ENCODE measurements at places on chromosomes 12 and 14. TPM values are rescaled to one million over a fixed set of nuclear protein-coding genes. Genes with fewer than 3 reads are reported as not detected.

Gene KERA
- total RNA-seq = not detected

Gene ADAMTS20
- 1.6 TPM for total RNA-seq

Gene OVCH1
- not detected for total RNA-seq

Gene CPNE8
- 12.6 TPM for total RNA-seq

Gene MYBPC1
- total RNA-seq = not detected

Gene FOXM1
- total RNA-seq = 88.6 TPM

Gene CPM
- total RNA-seq = 5.3 TPM

Gene POTEG
- 0.12 TPM for total RNA-seq

Gene KLHDC1
- 0.07 TPM for total RNA-seq

- DNase-seq = no peak
These were observed 11.1 kb downstream of the PTGES3 start for GRCh38 chr12:56676851-56677580.

DNA sequence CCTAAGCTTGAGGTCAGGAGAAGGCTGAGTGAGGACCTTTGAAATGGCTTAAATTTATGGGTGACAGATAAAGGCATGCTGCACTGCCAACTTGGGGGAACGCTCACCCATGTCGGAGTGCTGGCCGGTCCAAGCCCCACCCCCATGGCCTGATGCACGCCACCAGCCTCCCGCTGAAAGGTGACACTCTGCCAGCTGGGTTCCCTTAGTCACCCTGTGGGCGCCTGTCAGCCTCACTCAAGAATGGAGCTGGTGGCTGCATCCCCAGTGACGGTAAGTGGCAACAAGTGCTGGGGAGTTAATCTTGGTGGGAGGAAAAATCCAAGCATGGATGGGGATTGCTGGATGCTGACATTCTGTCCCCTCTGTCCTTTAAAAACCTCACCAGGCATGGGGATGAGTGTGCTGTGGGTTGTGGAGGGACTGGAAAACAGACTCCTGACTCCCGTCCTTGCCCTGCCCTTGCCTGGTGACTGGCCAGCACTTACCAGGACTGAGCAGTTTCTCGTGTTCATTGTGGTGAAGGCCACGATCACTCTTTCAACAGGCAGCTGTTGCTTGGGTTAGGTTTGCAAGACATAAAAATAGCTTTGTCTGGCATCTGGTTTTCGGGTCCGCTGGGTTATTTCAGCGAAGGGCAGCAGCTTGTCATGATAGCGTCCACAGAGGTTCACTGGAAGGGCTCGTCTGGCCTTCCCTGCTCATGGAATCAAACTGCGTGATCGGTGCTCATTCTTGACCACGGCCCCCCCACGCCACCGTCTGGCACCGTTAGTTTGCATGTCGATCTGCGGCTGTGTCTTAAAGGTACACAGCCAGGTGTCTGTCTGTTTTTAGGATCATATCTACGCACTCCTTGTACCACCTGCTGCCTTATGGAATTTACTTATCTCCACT lies 15.0 kb downstream of the ACACB start:
- DNase-seq = no peak

DNA sequence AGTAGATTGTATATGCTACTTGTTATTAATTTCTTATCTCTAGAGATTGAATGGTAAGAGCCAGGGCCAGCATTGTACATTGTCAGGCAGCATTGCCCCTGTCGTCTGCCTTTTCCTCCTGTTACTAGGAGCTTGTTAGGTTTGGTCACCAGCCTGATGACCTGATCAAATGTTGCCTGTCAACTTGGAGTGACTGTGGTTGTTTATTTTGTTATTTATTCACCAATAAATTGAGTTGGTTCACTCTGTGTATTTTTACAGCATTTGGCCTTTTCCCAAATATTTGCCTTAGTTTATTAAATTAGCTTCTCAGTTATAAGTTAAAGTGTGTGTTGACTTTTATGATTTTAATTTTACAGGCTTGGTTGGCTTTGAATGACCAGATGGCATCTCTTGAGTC lies 88.4 kb downstream of the PRKCH start:
- peak; percentile 18 for DNase-seq

DNA sequence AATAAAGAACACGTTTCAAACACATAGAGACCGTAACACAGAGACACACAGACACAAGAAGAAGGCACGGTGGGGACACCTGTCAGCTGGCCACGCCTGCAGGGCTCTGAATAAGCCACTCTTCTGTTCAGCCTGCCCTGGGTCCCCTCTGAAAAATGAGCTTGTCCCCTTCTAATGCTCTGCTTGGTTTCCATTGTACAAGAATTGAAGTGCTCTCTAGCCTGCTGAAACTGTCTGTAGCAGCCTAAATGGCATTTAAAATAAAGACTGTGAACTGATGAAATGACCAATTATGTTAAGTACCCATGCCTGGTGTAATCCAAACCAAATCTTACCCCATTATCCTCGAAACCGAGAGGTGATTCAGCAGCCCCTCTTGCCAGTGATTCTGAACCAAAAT lies 139.8 kb downstream of the FOXN3 start:
- no peak for DNase-seq

- DNase-seq = no peak
These were observed 367.6 kb downstream of the SOX5 start for GRCh38 chr12:23581913-23582312.

DNA sequence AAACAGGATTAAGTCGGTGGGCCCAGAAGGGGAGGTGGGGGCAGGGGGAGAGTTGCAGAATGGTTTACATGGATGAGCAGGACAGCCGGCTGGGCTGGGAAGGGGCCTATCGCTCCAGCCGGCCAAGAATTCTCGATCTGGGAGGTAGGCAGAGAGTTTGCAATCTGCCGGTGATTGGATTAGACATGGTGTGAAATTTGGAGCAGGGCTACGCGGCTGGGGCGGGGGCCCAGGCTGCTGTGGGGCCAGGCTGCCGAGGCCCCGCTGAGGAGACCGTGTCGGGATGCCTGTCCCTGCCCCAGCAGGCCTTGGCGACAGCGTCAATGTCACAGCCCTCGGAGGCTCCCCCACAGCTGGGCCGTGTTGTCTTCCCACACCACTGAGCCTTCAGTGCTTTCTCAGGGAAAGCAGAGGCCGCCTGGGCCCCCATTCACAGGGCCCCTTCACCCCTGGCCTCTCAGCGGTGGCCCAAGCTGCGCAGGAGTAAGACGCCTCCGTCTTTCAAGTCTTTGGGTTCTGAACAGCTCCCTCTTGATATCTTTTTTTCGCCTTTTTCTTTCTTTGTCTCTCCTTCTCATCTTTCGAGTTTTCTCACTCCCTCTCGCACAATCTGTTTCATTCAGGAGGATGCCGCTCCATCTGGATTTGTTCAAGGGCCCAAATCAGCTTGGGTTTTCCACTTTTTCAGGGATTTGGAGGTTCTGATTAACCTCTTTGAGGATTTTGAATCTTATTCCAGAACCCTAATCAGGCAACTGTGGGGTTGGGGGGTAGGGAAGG lies 117.5 kb upstream of the PARP11 start:
- no peak for DNase-seq

DNA sequence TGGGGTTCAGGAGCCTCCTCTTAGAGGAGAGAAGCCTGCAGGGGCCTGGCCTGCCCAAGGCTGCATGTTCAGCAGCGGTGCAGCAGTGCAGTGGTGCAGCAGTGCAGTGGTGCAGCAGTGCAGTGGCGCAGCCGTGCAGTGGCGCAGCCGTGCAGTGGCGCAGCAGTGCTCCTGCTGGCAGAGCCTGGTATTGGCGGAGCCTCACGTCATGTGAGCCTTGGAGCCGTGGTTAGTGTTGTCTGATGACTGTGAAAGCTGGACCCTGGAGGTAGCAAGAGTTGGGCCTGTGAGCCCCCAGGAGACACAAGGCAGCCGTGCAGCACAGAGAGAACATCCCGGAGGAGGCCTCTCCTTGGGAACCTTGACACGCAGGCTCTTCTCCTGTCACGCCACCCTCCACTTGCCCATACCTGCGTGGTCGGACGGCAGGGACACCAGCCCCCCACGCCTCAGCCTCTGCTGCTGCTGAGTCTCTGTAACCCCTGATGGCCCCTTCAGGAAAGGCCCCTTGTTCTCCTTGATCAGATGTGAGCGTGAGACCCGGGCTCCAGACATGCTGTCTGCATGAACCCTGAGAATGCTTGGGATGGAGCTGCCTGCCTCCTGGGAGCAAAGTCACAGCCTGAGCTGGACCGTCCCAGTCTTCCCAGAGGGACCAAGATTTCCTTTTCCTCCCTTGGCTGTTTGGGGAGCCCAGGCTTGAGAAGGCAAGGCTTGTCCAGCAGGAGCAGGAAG lies 193.7 kb downstream of the KIF26A start:
- no peak for DNase-seq

DNA sequence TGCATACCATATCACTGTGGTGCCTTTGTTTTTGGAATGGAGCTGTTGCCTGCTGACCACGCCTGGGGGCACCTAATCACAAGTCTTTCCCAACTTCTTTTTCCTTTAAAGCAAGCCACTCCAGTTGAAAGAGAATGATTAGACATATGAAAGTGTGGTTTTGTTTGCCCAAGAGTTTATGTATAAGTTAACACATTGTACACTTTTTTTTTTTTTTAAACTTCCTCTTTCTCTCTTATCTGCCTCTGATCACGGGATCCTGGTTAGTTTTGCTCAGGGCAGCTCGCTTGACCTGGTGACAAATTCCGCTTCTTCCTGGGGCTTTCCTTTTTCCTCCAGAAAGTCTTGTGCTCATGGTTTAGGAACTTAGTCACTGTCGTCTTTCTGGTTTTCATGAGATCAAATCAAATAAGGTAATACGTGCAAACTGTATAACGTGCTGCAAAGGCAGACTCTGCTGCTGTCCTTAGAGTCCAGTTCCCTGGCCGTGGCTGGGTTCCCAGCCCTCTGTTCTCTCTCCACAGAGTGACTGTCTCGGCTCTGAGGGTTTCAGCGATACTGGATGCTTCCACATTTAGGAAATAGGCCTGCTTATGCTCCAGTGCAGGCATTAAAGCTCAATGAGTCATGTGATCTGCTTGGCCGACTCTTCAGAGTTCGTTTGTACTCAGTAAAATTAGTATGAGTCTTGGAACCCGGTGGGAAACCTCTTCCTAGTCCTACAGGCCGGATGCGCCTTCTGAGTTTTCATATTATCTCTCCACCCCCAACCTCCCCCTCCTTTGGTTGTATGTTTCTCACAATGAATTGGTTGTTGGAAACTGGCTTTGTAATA lies 15.2 kb downstream of the RASSF3 start:
- DNase-seq = peak; percentile 94

- peak; percentile 33 for DNase-seq
These were observed 96.6 kb downstream of the SCN8A start for GRCh38 chr12:51687614-51688013.

- peak; percentile 94 for DNase-seq
These were observed 27.7 kb downstream of the UBR7 start for GRCh38 chr14:93234798-93235197.

- peak; percentile 74 for DNase-seq
These were observed 1.4 kb upstream of the FOS start for GRCh38 chr14:75277008-75277814.

GRCh38 chr12:130420071-130420470 lies 82.4 kb downstream of the PIWIL1 start:
- DNase-seq = no peak

DNA sequence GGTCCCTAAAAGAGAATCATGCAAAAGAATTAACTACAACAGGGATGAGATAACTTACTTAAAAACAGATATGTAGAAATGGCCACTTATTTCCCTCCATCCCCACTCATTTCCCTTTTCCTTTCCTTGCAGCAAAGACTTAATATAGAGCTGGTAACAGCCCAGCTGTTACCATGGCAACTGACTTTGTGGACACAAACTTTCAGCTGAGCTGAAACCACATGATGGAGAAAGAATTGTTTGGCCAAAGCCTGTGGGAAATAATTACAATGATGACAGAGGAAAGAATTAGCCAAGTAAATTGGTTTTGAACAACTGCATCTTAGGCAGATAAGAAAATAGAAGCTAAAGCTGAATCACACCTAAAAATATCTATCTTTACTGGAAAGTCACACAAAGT lies 364.9 kb downstream of the GALC start:
- no peak for DNase-seq

- DNase-seq = no peak
These were observed at the start of gene ARHGDIB for GRCh38 chr12:14961466-14962152. Gene ARHGDIB, minus strand, starts transcription at chr12:14961601. Its CDS starts 10,889 bp downstream, at chr12:14950712.

DNA sequence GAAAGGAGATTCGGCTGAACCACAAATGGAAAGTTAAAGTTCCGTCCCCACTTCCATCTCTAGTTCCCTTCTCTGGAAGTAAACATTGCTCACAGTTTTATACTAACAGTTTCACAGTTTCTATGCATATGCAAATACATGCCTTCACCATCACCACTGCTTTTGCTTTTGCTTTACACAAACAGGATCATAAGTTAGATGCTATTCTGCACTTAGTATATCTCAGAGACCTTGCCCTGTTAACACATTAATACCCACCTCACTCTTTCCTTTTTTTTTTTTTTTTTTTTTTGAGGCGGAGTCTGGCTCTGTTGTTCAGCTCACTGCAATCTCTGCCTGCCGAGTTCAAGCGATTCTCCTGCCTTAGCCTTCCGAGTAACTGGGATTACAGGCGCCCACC lies 890 bp downstream of the TEP1 start:
- no peak for DNase-seq

GRCh38 chr12:69266036-69266635 lies 26.8 kb downstream of the CPSF6 start:
- peak; percentile 70 for DNase-seq
